ENCODE measurements at places on chromosomes 11 and 22.

GRCh38 chr11:128523641-128524040 lies 63.7 kb downstream of the ETS1 start:
- DNase-seq = no peak

GRCh38 chr11:76048763-76049162 lies 157.5 kb downstream of the WNT11 start:
- DNase-seq = no peak

DNA sequence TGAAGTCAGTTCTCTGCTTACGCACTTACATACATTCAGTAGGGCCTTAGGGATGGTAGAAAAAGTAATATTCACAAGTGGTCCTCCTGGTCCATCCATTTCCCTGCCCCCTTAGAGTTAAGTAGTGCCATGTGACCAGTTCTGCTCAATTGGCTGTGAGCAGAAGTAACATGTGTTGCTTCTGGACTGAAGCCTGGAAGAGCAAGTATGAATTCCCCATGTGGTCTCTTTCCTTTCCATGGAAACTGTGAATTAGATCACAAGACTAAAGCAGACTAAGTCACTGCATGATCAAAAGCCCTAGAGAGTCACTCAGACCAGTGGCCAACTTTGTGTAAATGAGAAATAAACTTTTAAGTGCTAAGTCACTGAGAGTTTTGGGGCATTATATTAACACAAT lies 341.7 kb upstream of the CADM1 start:
- DNase-seq = no peak

DNA sequence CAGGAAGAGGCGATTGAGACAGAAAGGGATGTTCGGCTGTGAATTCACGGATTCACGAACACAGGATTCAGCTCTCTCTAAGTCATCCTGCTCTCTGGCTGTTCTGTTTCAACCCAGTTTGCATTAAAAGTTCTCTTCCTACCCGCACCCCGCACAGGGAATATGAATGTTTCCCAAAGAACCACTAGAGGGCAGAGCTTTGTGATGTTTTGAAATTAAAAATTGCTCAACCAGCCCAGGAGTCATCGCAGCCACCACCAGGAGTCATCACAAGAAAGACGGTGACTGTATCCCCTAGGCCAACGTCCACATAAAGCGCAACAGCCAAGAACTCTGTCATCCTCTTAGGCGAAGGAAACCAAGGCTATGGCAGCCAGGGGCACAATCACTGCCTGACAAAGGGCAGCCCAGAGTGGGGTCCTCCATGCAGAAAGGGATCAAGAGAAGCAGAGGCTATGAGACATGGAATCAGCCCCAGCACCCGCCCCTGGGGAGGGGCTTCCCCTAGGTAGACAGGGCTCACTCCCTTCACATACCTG lies 122.4 kb downstream of the WT1 start:
- no peak for DNase-seq

GRCh38 chr11:110728476-110728875 lies 16.2 kb upstream of the ARHGAP20 start:
- DNase-seq = no peak

All from hypothalamus (tissue), 51 donors.